ENCODE measurements at places on chromosomes 7 and 10.

- no peak for DNase-seq
These were observed 19.6 kb downstream of the WIPF3 start for GRCh38 chr7:29825775-29826529.

DNA sequence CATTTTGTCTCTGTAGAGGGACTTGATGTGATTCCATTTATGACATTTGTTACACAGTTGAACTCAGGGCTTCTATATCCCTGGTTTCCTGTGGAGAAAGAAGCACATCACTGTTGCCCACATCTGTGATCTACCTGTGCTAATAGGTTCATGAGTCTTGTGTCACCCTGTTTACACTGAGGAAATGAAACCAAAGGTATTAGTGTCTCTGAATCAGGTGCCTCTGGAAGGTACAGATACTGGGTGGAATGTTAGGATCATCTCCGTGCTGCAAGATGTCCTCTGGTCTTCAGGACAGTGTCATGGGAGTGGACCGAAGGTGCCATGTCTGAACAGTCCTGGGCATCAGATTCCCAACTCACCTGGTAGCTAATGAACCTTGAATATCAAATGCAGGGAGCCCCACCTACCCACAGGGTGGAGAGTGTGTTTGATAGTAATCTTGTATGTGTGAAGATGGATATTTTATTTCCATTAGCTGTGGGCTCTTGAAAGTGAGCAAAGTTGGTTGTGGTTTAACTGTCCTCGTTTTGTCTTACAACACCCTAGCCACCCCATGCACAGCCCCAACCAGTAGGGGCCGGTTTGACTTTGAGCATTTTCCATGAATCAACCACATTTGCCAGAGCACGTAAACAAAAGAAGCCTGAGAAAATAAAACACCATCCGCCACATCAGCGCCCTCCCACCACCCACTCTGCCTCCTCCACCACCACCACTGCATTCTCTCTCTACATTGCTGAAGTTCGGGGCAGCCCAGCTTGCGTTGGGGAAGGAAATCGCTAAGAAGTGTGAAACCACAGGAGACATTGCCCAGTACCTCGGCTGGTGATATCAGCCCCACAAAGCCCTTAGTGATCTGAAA, 40.7 kb downstream of the TARP start:
- peak; percentile 95 for DNase-seq

- DNase-seq = no peak
These were observed 29.5 kb downstream of the CTNNA3 start for GRCh38 chr10:67666416-67667034.

DNA sequence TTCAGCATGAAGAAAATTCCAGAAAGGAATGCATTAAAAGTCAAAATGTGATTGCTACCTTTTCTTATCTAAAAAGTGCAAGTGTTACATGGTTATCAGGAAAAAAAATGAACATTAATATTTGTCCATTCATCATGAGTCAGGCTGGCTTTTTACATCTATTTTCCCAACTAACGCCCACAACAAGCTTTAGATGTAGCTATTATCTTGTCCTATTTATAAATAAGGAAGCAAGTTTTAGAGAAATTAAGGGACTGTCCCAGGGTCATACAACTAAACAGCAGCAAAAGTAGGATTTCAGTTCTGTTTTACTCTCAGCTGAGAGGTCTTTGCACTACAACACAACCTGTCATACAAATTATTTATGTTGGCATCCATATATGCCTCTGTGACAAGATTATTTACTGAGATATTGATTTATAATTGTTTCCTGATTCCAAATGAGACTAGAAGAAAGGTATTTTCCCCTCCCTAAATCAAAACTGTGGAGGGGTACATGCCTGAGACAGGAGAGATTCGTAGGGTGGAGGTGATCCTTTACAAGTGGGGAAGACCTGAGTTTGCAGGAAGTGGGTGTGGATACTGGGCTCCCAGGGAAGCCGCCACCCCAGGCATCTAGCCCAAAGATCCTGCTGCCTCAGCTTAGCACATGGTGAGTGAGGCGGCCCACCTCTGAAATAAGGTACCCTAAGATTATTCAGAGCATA, 57.2 kb upstream of the ARID5B start:
- DNase-seq = no peak

DNA sequence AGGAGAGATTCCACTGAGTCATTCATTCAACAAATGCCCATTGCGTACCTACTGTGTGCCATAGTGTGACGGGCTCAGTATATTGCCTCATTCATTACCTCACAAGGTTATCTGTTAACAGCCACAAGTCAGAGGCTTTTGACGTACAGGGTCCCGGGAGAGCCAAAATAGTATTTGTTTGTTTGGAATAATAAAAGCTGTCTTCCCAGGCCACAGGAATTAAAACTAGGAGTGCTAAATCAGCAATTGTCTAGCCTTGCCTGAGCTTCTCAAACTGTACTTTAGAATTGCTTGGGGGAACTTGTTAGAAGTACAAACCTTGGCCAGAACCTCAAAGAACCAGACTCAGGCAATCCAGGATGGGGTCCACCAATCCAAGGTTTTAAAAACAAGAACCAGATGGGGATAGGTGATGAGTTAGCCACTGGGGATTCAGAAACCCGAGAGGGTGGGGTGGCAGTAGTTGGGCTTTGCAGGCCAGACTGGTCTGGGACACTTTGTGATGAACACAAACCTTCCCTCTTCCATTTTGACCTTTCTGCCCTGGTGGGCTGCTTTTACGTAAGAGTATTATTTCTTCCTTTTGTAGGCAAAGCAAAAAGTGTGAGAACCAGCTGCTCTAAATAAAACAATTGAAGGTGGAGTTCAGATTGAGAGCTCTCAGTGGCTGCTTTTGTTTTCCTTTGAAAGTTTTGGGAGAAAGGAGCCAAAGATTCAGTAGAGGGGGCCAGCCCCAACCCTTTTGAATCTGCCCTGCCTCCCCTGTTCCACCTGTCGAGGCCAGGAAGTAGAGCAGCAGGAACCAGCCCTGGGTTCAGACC, 113.0 kb upstream of the ANLN start:
- DNase-seq = no peak

- peak; percentile 30 for DNase-seq
These were observed 128.1 kb upstream of the UNC5B start for GRCh38 chr10:71084061-71084817.

GRCh38 chr7:55534916-55535590, 37.2 kb downstream of the VOPP1 start:
- DNase-seq = peak; percentile 50

Data from activated CD8-positive, alpha-beta memory T cell treated with anti-CD3 and anti-CD28 coated beads, Interleukin-2, amount 10 ng/mL, durations not matched to agents 7 days and 5 days (primary cell).